ENCODE measurements at places on chromosomes 11 and 22.

DNA sequence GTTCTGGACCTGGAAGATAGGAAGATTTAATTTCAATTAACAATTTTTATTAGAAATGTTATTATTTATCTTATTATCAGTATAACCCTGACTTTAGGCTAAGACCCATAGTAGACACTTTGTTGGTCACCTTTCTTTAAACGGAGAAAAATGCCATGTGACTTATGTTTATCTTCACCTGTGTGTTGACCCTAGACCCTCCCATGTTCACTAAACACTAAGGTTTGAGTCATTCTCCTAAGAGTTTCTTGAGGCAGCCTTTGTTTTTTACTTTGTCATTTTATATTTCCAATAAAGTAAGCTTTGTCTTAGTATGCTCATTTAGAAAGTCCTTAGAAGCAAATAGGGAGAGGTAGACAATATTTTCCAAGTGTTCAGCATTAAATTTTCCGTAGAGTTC, 771.7 kb downstream of the METTL15 start:
- DNase-seq: no peak

DNA sequence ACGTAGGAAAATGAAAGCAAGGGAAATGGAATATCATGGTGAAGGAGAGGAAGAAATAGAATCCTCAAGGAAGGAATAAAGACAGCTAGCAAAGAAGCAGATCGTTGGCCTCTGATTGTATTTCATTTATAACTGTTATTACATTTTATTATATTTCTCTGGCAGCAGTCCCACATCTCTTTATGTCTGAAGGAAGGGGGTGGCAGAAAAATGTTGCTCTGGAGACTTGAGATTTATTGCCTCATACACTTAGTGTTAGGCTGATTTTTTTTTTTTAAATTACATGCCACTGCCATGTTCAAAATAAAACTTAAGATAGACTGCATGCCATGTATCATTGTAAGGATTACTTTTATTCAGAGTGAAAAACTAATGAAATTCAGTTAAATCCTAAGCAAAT, 971.7 kb upstream of the CHORDC1 start:
- DNase-seq: no peak

GRCh38 chr11:46617134-46617971, at the start of the genes ATG13 and HARBI1:
Gene ATG13, plus strand, starts transcription at chr11:46617553. Its CDS starts 26,739 bp downstream, at chr11:46644292.
Gene HARBI1, minus strand, starts transcription at chr11:46617227. Its CDS starts 990 bp downstream, at chr11:46616237.
- peak; percentile 92 for DNase-seq

DNA sequence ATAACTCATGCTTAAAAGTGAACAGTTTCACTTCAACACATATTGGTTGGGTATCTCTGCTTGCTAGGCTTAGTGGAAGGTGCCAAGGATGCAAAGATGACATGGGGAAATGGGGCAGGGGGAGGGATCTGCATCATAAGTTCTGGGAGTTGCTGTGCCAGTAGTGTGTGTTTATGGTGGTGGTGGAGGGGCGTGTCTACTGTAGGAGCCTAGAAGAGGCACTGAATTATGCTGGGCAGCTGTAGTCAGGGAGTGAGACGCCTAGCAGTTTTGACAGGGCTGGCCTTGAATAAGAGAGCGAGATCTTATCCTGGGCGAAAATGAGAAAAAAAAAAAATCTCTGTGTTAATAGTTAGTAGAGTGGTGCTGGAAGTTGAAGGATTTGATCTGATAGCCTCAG, 3.0 kb downstream of the ELMOD1 start:
- DNase-seq: no peak

DNA sequence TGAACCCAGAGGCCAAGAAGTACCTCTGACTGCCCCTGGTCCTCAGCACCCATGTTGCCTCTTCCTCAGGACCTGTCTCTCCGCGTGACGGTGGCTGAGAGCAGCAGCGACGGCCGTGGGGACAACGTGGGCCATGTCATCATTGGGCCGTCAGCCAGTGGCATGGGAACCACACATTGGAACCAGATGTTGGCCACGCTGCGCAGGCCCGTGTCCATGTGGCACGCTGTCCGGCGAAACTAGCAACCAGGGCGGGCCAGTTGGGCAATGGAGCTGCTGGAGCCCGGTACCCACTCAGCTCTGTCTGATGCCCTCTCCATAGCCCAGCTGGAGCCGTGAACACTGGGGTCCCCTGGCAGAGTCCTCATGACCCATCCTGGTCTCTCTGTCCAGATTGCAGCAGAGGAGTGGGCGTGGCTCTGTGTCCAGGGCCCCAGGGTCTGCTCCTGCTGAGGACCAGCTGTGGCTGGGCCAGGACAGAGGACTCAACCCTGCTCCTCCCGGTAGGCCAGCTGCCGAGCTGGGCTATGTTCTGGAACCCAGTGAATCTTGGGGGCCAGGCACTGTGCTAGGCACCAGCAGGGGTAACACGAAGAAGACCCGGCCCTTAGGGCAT, 8.0 kb upstream of the RHOD start:
- DNase-seq: no peak

GRCh38 chr22:50526834-50527801, 1.7 kb upstream of the SCO2 start:
- peak; percentile 40 for DNase-seq

- DNase-seq: no peak
Observed at GRCh38 chr22:31922534-31922933, 21.8 kb upstream of the YWHAH start.

GRCh38 chr11:20762980-20763379, 93.6 kb downstream of the NELL1 start:
- no peak for DNase-seq

All from effector memory CD8-positive, alpha-beta T cell (primary cell).